HT1080 (cell line): ENCODE measurements at places on chromosomes 5 and 9.

- no peak for DNase-seq
Measured at GRCh38 chr5:176570044-176570443, 20.9 kb downstream of the CDHR2 start.

DNA sequence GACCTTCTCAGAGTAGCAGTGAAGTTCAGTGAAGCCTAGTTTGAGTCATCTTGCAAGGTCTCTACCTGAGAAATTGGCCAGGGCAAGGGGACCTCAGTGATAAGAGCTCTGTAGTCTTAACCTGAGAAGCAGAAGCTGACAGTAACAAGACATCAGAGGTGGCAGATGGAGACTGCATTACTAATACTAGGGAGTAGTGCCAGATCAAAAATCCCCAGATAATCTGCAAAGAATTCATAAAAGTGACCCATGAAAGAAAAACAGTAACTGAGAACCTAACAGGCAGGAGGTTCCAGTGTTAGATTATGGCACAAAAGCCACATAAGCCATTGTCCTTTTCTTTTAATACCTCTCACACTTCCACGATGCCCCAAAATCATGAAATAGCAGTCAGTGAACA lies 175.5 kb downstream of the MUSK start:
- no peak for DNase-seq

DNA sequence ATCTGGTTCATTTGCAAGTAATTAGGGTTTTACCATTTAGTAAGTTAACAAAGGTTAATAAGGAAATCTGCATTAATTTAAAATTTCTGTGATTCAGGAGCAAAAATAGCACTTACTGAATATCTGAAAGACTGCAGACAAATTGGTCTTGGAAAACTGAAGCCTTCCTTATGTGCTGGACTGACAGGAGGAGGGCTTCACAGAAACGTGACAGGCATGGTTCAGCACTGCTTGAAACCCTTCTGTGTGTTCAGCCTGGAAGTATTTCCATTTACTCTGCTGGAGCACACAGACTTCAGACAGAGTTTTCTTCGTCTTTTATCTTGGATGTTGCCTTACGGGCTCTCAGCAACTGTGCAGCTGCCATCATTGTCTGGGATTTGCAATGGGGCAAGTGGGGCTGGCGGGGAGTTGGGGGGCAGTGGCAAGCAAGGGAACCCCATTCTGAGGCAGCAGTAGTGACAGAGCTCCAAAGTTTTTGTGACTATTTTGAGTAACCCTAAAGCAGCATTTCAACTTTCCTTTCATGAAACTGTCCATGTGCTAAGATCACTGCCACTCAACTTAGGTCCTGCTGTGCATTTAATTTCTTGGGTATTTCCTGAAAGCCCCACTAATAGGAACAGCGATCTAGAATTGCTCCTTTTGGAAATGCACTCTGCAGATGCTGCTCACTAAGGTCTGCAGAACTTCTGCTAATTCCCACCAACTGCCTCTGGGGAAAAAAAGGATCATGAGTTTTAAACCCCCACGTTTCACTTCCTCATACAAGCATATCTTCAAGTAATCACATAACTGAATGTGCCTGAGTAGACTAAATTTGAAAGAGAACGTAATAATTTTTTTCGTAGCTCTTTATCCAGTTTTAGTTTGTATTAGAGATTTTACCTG lies 56.6 kb downstream of the KCNN2 start:
- DNase-seq: no peak

GRCh38 chr5:75616371-75616881 lies 5.2 kb downstream of the ANKDD1B start:
- DNase-seq: no peak

DNA sequence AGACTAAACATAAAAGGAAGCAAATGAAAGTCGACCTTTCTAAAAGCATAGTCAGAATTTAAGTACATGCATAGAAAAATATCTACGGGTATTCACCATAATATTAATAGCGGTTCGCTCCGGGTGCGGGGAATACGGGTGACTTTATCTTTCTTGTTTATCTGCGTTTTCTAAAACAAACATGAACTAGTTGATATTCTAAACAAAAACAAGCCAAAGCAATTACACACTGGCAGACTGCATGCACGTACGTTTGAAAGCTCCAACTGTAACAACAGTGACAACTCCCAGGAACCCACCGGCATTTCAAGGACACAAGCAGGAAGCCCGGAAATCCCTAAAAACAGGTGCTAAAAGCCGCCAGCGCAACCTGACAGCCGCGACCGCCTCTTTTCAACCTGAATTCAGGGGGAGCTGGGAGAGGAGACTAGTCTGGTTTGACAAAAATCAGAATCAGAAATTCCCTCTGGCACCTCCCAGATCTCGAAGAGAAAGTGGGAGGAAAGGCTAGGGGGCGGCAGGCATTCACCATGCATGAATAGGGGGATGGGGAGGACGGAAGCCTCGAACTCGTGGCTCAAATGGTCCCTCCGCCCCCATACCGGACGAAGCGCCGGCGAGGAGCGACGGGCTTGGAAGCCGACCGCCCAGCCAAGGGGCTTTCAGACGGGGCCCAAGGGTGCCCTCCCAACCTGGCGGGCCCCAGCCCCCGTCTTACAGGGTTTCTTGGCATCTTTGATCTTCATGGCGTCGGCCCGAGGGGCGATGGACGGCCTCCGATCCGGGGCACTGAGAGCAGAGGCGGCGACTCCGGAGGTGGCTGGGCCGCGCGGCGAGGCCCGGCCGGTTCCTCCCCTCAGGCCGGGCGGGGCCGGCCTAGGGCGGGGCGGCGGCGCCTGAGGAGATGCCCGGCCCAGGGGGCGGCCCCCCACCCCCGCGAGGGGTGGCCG lies at the start of gene PANK3:
Gene PANK3, minus strand, starts transcription at position 831 of the 950 bp plus-strand sequence. Its CDS starts 85 bp downstream, at position 746.
- no peak for DNase-seq

DNA sequence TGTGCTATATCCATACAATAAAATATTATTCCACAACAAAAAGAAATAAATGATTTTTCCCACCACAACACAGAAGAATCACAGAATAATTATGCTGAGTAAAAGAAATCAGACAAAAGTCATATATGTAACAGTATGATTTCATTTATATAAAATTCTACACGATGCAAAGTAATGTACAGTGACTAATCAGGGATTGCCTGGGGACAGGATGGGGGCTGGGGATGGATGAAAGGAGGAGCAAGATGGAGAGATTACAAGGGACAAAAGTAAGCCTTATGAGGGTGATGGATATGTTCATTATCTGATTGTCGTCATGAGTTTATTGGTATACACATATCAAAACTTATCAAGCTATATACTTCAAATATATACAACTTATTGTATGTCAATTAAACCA lies 154.0 kb downstream of the FBN2 start:
- no peak for DNase-seq

DNA sequence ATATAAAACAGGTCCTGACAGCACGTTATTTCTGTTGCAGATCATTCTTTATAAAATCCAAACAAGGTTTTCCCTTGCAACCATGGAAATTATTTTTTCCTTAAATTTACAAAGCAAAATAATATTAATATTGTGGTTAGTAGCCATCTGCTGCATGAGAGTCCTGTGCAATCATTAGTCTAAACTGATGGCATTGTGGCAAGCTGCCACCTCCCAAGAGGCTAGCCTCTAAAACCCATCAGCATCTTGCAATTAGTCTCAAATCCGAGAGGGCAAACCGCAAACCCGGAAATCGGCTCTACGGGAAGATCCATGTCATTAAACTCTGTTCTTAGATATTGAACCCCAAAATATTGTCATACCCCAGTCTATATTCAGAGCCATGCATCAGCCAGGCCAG lies 11.3 kb upstream of the CDH6 start:
- DNase-seq: no peak

DNA sequence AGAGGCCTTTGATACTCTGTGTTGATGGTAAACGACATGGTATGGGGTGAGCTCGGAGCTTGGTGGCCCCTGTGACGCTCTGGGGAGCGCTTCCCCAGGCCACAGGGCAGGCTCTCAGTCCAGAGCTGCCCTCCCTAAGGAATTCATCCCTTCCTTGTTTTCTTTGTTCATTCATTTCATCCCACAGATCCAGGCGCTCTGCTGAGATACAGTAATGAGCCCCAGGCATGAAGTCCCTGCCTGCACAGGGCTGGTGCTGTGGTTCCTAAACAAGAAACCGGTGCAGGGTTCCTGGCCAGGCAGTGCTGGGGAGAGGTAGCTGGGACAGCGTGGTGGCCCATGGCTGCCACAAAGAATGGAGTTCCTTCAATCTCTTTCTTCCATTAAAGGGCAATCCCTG lies 14.4 kb downstream of the NEK6 start:
- DNase-seq: no peak
